ENCODE measurements at places on chromosomes 3 and 15. TPM values are rescaled to one million over a fixed set of nuclear protein-coding genes. Genes with fewer than 3 reads are reported as not detected.

Gene FGD5
- total RNA-seq: 40.1 TPM

Gene FANCD2OS
- not detected for total RNA-seq

DNA sequence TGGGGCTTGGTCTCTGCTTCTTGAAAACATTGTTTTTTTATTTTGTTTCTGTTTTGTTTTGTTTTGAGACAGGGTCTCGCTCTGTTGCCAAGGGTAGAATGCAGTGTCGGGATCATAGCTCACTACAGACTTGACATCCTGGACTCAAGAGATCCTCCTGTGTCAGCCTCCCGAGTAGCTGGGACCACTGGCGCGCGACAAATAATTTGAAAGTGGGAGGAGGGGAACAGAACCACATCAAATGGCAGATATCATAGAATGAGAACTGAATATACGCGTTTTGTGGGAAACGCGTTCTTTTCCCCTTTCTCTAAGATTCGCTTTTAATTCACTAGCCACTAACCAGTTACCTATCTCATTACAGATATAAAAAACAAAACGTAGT, 641 bp upstream of the VPS13C start:
- H3K36me3 ChIP-seq: no peaks in the 10 kb centered on the region
- H3K27me3 ChIP-seq: peaks cover 3% of the 10 kb centered on the region
- H3K4me3 ChIP-seq: peak overlapping the region; percentile 73
- H3K27ac ChIP-seq: peak overlapping the region; percentile 94
- no peaks in the 10 kb centered on the region for H3K4me1 ChIP-seq
- no peak for DNase-seq

Gene AADAC
- not detected for total RNA-seq

DNA sequence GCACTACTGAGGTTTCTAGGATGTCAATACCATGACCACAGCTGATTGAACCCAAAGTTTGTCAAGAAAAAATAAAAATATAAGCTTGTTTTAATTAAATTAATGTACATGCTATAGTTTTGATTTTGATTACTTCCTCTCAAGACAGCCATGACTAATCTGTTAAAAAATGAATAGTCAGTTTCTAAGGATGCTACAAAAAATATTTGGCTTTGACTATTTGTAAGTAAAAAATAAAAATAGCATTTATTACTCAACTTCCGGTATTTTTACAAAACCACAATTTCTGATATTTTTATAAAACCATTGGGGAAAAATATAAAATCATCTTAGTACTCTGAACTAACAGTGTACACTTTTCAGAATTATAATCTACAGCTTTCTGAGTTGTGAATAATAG, 12.1 kb upstream of the TEX9 start:
- no peak overlapping the region for H3K4me3 ChIP-seq
- no peak for DNase-seq
- no peaks in the 10 kb centered on the region for H3K27me3 ChIP-seq
- no peaks in the 10 kb centered on the region for H3K36me3 ChIP-seq

DNA sequence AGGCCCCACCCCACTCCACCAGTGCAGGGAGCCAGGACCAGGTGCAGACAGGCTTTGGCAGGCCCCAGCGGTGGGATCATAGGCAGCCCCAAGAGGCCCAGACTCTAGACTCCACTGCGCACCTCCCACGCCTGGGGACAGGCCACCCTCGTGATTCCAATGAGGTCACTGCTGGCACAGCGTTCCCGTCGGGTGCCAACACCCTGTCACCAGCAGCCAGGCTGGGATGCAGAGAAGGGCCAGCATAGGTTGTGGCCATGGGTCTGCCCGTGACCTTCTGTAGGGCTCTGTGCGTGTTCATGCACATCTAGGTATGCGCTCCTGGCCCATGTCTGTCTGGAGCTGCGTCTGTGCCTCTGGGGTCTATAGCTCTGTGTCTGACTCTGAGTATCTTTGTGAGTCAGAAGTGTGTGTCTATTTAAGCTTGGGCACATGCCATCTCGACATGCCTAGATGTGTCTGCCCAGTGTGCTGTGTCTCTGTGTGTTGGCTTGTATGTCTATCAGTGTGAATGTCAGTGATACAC, 13.0 kb downstream of the VIPR1 start:
- DNase-seq: no peak
- no peaks in the 10 kb centered on the region for H3K36me3 ChIP-seq
- H3K27ac ChIP-seq: no peak overlapping the region
- no peaks in the 10 kb centered on the region for H3K4me1 ChIP-seq
- no peak overlapping the region for H3K4me3 ChIP-seq
- no peaks in the 10 kb centered on the region for H3K27me3 ChIP-seq

DNA sequence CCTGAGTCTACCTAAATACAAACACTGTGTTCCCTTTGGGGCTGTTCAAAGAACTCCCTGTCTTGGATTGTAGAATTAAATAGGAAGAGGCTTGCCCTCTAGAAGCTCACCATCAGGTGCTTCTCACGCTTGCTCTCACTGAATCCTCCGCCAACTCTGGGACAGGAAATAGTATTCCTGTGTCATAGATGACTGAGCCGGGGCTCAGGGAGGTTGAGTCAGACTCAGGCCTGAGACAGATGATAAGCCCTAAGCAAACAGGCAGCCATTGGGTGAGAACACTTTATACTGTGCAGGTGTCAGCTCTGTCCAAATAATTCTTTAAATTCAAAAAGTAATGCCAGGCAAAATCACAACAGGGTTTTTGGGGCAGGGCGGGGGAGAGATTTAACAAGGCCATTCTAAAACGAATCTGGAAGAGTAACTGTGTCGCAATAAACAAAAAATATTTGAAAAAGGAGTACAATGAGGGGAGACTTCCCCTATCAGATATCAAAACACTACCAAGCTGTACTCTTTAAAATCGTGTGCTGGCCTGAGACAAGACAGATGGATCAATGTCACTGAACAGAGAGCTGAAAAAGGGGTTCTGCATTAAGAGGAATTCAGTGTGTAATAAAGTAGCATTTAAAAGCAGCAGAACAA, 59.0 kb downstream of the EPHB3 start:
- no peak for DNase-seq
- no peak overlapping the region for H3K4me3 ChIP-seq
- no peaks in the 10 kb centered on the region for H3K27me3 ChIP-seq
- H3K4me1 ChIP-seq: no peaks in the 10 kb centered on the region
- H3K36me3 ChIP-seq: no peaks in the 10 kb centered on the region

Gene THOC7
- 55.2 TPM for total RNA-seq

GRCh38 chr3:164417955-164418354, 660.3 kb downstream of the SI start:
- no peak for DNase-seq
- no peaks in the 10 kb centered on the region for H3K4me1 ChIP-seq
- H3K27ac ChIP-seq: no peak overlapping the region
- H3K27me3 ChIP-seq: no peaks in the 10 kb centered on the region
- H3K36me3 ChIP-seq: no peaks in the 10 kb centered on the region

- no peak overlapping the region for H3K27ac ChIP-seq
- H3K4me1 ChIP-seq: no peaks in the 10 kb centered on the region
- peaks cover 53% of the 10 kb centered on the region for H3K36me3 ChIP-seq
- DNase-seq: no peak
- H3K4me3 ChIP-seq: no peak overlapping the region
These were observed 14.5 kb downstream of the EMC4 start for GRCh38 chr15:34239151-34239808.

Gene CCRL2
- total RNA-seq: 2.8 TPM

DNA sequence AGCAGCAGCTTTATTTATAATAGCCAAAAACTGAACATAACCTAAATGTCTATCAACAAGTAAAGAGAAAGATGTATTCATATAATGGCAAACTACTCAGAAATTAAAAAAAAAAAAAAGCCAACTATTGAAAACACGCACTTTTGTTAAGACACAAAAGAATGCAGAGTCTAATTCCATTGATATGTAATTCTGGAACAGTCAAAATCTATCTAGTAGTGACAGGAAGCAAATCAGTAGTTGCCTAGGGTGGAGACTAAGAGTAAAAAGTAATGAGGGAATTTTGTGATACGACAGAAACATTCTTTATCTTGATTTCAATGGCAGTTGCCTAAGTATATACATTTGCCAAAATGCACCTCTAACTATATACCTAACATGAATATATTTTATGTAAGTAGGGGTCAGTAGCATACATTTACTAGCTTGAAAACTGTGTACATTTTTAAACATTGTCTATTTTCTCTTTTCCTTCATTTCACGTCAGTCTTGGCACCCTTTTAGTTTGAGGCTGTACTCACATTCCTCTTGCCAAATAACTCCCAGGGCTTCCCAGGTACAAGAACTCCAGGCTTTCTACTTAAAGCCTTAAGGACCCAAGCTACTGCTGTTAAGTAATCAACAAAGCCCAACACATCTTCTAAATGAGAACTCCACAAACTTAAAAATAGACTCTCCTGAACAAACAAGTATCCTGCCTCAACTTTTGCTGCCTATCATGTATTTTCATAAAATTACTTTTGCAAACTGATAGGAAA, 54.7 kb downstream of the ADAM10 start:
- H3K4me1 ChIP-seq: no peaks in the 10 kb centered on the region
- H3K4me3 ChIP-seq: no peak overlapping the region
- peak overlapping the region; percentile 28 for H3K27ac ChIP-seq
- H3K27me3 ChIP-seq: no peaks in the 10 kb centered on the region
- H3K36me3 ChIP-seq: no peaks in the 10 kb centered on the region

Gene LHFPL4
- total RNA-seq: 0.25 TPM

- no peaks in the 10 kb centered on the region for H3K36me3 ChIP-seq
- peaks cover 13% of the 10 kb centered on the region for H3K4me1 ChIP-seq
- H3K27me3 ChIP-seq: no peaks in the 10 kb centered on the region
- no peak for DNase-seq
- H3K27ac ChIP-seq: no peak overlapping the region
- H3K4me3 ChIP-seq: no peak overlapping the region
These were observed 30.8 kb downstream of the BOC start for GRCh38 chr3:113242096-113242581.

GRCh38 chr3:50174947-50175524, 16.4 kb upstream of the GNAT1 start:
- peaks cover 4% of the 10 kb centered on the region for H3K36me3 ChIP-seq
- peaks cover 4% of the 10 kb centered on the region for H3K4me1 ChIP-seq
- no peaks in the 10 kb centered on the region for H3K27me3 ChIP-seq

GRCh38 chr3:129382366-129382765, 46.1 kb downstream of the EFCAB12 start:
- no peak overlapping the region for H3K4me3 ChIP-seq
- H3K4me1 ChIP-seq: peaks cover 2% of the 10 kb centered on the region
- DNase-seq: no peak
- peaks cover 7% of the 10 kb centered on the region for H3K36me3 ChIP-seq

- no peak for DNase-seq
- H3K4me3 ChIP-seq: no peak overlapping the region
- peaks cover 3% of the 10 kb centered on the region for H3K27me3 ChIP-seq
- no peak overlapping the region for H3K27ac ChIP-seq
These were observed 3.1 kb downstream of the CHST13 start for GRCh38 chr3:126527006-126527405.

DNA sequence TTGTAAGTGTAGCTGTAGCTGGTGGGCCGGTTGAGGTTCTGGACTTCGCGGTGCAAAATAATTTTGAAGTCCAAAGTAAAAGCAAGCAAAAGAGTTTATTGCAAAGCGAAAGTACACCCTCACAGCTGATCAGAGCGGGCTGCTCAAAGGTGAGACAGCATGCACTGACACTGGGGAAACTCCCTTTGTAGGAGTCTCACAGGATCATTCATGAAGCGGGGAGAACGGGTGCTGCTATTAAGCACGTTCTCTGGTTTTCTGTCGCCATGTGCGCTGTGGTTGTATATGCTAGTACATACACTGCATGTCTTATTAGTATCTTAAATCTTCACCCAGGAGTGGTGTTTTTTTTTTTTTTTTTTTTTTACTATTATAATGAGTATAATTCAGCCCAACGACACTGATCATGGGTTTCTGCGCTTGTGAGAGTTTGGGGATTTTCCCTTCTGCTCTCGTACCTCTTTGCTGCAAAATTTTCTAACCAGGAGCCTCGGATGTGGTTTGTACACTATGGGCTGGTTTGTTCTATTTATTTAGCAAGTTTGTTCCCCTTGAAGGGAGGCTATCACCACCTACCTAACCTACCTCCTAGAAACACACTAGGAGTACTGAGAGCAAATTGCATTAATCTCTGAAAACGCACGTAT, 1.4 kb upstream of the AP4E1 start:
- H3K27ac ChIP-seq: no peak overlapping the region
- H3K4me1 ChIP-seq: peaks cover 5% of the 10 kb centered on the region
- no peaks in the 10 kb centered on the region for H3K36me3 ChIP-seq
- H3K27me3 ChIP-seq: no peaks in the 10 kb centered on the region
- no peak for DNase-seq
- peak overlapping the region; percentile 88 for H3K4me3 ChIP-seq

GRCh38 chr3:173584838-173585831, 187.6 kb downstream of the NLGN1 start:
- H3K4me3 ChIP-seq: peak overlapping the region; percentile 66
- peak; percentile 68 for DNase-seq
- peak overlapping the region; percentile 6 for H3K27ac ChIP-seq
- H3K4me1 ChIP-seq: no peaks in the 10 kb centered on the region

DNA sequence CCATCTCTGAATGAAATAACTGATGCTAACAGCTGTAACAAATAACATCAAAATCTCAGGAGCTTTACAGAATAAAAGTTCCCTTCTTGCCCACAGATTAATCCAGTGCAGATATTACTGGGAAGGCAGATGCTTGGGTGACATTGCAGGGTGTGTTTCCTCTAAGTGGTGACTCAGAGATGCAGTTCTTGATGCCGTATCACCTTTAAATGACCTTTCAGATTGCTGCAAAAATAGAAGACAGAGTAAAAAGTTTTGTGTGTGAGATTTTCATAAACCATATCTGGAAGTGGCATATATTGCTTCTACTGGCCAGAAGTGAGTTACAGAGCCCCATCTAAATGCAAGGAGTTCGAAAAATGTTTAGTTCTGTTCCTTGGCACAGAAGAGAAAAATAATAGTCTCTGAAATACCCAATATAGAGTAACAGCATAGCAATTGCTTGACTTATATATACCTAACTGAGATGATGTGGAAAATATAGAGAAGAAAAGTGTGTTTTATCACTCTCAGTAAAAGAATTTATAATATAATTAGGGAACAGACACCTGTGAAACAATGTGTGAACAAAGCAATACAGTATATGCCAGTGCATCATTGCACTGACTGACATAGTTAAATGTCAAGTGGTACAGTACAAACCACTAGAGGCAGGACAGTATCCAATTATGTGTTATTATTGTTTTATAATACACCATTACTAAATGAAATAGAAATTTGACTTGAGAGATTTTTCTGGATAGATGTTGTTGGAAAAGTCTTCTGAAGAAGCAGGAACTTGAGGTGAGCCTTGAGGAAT, 430.7 kb upstream of the CBLB start:
- H3K27me3 ChIP-seq: no peaks in the 10 kb centered on the region
- no peak overlapping the region for H3K4me3 ChIP-seq
- no peak for DNase-seq
- H3K4me1 ChIP-seq: peaks cover 5% of the 10 kb centered on the region

Gene CPN2
- total RNA-seq: 0.72 TPM

GRCh38 chr3:58626841-58627569, 39.6 kb downstream of the FAM3D start:
- H3K27me3 ChIP-seq: no peaks in the 10 kb centered on the region
- H3K36me3 ChIP-seq: no peaks in the 10 kb centered on the region
- no peak overlapping the region for H3K27ac ChIP-seq
- peak; percentile 75 for DNase-seq
- peaks cover 29% of the 10 kb centered on the region for H3K4me1 ChIP-seq

Data from kidney (tissue), 22 donors.